ENCODE measurements at places on chromosomes 1 and 21.

DNA sequence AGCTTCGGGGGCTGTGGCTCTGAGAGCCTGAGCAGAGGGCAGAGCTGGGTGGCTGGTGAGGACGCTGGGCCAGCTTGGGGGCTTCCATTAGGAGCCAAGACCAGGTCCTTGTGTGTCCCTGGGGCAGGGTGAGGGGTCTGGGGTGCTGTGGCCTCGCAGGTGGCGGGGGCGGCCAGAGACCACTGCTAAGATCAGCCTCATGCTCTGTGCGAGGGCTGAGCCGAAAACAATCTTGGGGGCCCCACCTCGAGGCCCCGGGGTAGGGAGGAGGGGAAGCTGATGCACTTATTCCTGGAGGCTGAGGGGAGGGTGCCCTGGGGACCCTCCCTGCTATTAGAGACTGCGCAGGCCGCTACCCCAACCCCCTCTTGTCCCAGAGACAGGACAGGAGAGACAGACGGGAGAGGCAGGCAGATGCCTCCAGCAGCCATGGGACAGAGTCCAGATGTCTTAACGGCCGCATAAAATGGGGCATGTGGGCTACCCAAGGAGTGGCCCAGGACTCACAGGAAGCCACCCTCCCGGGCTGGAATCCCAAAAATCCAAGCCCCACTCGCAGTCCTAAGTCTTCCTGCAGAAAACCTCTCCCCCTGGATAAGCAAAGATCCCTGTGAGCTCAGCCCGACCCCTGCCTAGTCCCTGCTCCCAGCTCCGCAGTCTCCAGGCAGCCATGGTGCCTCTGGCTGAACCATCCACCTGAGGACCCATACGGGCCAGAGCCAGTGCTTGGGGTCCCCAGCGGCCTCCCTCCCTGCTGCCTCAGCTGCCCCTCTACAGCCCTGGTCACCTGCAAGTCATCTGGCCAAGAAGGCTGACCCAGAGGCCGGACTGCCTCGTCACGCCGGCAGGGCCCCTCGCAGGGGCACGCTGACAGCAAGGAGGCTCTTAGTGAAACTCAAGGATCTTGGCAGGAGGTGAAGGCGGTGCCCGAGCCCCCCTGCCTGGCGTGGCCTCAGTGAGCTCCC is 43.6 kb upstream of the COL18A1 start:
- DNase-seq = no peak

DNA sequence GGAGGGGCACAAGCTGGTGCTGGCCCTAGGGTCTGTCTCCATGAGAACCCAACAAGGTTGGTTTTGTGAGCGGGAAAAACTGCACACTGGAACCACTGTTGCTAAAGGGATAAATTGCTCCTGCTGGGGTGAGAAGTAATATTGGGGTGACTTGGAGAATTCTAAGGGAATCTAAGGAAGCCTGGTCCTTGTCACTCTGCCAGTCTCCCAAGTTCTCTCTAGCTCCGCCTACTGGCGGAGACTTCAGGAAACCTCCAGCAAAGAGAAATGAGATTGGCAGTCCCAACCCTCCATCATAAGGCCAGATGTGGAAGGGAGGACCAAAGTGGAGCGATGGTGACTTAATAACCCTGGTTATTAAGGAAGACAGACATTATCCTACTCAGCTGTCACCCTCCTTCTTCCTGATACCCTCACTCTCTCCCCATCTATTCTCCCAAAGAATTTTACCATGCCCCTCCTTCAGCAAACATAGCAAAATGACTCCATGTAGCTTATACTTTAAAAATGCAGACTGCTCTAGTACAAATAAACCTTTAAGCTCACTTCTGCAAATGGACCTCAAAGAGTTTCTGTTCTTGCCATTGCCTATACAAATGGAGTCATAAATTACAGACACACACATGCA is 2.7 kb downstream of the LCE1F start:
- no peak for DNase-seq

- no peak for DNase-seq
These were observed 31.2 kb upstream of the TACSTD2 start for GRCh38 chr1:58608297-58608696.

GRCh38 chr1:94321662-94322061 is 84.3 kb upstream of the ARHGAP29 start:
- DNase-seq = no peak

DNA sequence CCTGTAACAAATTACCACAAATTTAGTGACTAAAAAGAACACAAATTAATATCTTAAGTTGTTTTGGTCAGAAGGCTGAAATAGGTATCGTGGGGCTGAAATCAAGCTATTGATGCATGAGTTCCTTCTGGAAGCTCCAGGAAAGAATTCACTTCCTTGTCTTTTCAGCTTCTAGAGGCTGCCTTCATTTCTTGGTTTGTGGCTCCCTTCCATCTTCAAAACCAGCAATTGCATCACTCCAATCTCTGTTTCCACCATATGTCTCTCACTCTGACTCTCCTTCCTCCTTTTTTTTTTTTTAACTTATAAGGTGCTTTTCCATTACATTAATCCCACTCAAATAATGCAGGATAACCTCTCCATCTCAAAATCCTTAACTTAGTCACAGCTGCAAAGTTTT is 78.4 kb downstream of the OLFM3 start:
- DNase-seq = no peak

GRCh38 chr1:27652111-27652864 is 17.3 kb upstream of the FGR start:
- DNase-seq = no peak

GRCh38 chr21:28944296-28944695 is 48.4 kb downstream of the LTN1 start:
- peak; percentile 3 for DNase-seq

DNA sequence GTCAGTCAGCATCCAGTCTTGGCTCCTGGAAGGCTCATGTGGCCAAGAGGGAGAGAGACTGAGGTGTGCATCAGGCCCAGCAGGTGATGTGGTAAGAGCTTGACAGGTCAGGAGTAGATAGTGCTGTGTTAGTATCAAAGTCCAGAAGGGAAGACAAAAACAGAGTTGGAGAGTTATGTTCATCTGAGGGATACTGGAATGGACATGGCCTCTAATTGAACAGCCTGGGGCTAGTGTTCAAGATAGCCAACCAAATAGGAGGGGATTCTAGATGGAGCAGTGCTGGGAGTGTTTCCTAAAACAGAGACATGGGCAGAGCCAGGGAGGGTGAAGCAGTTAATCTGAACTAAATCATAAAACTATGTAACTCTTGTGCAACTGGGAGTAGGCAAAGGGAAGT is 120.7 kb upstream of the MARK1 start:
- no peak for DNase-seq

DNA sequence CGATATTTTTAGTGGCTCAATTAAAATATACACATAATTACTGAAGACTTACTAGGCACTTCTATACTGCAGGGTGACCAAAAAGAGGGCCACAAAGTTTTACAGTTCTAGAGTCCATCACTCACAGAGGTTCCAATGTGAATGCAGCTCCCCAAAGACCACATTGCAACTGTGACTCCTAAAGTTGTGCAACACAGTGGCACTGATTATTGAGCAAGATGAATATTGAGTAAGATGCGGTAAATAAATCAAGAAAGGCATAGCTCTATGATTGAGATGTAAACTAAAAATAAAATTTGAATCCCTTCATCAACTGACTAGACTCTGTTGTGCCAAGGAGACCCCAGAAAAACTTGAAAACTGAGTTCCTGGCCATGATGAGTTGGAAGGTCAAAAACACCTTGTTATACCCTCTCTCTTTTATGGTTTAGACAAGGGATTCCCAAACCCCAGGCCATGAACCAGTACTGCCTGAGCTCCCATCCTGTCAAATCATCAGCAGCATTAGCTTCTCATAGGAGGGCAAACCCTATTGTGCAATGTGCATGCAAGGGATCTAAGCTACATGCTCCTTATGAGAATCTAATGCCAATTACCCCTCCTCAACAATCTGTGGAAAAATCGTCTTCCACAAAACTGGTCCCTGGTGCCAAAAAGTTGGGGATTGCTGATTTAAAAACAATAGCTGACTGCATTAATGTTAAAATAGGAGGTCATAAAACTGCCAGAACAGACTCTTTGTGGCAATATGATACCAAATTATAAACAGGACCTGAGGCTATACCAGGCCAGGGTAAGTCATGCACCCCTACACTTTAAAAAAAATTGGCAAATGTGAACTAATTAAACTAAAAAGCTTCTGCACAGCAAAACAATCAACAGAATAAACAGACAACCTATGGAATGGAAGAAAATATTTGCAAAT is 94.3 kb downstream of the ADGRL4 start:
- no peak for DNase-seq

DNA sequence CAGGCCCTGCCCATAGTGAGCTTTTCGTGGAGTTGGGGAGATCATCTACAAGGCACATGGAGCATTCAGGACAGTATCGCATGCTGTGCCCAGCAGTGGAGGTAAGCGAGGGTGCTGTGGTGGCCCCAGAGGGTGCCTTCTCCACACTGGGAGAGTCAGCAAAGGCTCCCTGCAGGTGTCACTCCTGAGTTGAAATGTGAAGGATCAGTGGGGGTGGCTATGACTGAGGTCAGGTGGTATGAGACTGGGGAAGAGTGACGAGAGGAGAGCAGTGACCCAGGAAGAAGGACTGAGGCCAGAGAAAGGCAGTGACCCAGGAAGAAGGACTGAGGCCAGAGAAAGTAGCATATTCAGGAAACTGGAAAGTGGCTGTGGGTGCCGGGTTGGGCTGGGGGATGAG is 53.0 kb downstream of the SPAG17 start:
- no peak for DNase-seq

DNA sequence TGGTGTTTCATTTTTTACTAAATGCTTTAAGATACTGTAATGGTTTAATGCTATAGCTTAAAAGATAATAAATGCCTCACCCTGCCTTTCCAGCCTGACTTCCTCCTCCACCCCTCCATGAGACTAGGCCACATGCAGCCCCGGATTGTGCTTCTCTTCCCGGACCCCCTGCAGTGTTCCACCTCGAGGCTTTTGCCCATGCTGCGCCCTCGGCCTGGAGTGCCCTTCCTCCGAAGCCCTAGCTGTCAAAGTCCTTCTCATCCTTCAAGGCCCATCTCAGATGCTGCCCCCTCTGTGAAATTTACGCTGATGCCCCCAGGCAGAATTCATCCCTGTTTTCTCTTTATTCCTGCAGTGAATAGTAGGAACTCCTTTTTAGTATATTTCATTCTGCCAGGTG is 98.5 kb downstream of the ATP5PO start:
- no peak for DNase-seq

DNA sequence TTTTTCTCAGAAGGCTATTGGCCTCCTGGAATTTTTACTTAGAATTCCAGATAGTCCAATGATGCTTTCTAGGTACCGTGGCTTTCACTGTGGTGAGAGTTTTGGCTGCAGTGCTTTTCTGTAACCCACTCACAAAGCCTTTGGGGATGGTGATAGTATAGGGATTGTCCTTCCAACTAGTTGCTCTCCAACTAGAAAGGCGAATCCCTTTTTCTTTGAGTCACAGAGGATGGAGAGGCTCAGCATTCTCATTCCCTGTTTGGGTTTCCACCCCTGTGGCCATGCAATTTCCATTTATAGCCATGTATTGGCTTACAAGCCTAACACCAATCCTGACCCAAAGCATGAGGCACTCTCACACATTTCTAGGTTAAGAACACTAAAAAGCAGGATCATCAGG is 300.3 kb downstream of the DISC1 start:
- no peak for DNase-seq

Measured in nucleus accumbens (tissue), 56 donors.